Mesenteric fat pad (tissue), 1 donor: ENCODE measurements at places on chromosomes 4 and X. TPM values are rescaled to one million over a fixed set of nuclear protein-coding genes. Genes with fewer than 3 reads are reported as not detected.

The RNF150 gene
- total RNA-seq = 17.4 TPM

The CEP135 gene
- total RNA-seq = 6.3 TPM

The NXF2B gene
- not detected for total RNA-seq

The PIM2 gene
- total RNA-seq = 5.7 TPM

The IL15 gene
- total RNA-seq = 5.1 TPM

The TSPAN6 gene
- 34.7 TPM for total RNA-seq

The ANXA3 gene
- 49.8 TPM for total RNA-seq

The SYN1 gene
- total RNA-seq = not detected

The RLIM gene
- total RNA-seq = 36.6 TPM

The LAMTOR3 gene
- 31.5 TPM for total RNA-seq

The FOXR2 gene
- not detected for total RNA-seq

The HS6ST2 gene
- total RNA-seq = 0.19 TPM

The VCX3B gene
- total RNA-seq = not detected

The NCAPG gene
- 0.26 TPM for total RNA-seq

The MAGEB1 gene
- not detected for total RNA-seq

The VEGFD gene
- total RNA-seq = 8.2 TPM
